ENCODE measurements at places on chromosomes 16 and 17. TPM values are rescaled to one million over a fixed set of nuclear protein-coding genes. Genes with fewer than 3 reads are reported as not detected.

The KRTAP1-5 gene
- total RNA-seq: not detected

The CCL17 gene
- total RNA-seq: not detected

The MT1F gene
- total RNA-seq: 7.1 TPM

The CFAP119 gene
- total RNA-seq: 2.9 TPM

The ADAD2 gene
- 0.42 TPM for total RNA-seq

The TAT gene
- not detected for total RNA-seq

DNA sequence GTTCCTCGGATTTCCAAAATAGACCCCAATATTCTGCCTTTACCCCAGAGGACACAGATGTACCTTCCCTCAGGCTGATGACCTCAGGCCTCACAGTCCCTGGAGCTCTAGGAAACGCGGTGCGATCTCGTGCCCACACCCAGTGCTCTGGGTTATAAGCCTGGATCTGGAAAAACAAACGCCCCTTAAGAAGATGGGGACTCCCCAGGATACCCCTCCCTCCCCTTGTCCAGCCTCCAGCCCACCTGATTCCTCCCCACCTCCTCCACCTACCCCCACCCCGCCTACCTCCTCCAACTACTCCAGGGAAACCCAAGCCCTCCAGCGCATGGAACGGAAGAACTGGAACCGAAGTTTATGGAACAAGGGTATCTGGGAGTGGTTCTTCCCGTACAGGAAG is 19.1 kb downstream of the PRR11 start:
- no peaks in the 10 kb centered on the region for H3K27me3 ChIP-seq
- no peaks in the 10 kb centered on the region for H3K36me3 ChIP-seq
- H3K4me1 ChIP-seq: no peaks in the 10 kb centered on the region
- no peak overlapping the region for H3K27ac ChIP-seq

GRCh38 chr17:45380991-45381390 is 51.7 kb downstream of the ARHGAP27 start:
- H3K4me3 ChIP-seq: no peak overlapping the region
- H3K27ac ChIP-seq: no peak overlapping the region
- no peak for DNase-seq
- no peaks in the 10 kb centered on the region for H3K36me3 ChIP-seq
- H3K27me3 ChIP-seq: no peaks in the 10 kb centered on the region

DNA sequence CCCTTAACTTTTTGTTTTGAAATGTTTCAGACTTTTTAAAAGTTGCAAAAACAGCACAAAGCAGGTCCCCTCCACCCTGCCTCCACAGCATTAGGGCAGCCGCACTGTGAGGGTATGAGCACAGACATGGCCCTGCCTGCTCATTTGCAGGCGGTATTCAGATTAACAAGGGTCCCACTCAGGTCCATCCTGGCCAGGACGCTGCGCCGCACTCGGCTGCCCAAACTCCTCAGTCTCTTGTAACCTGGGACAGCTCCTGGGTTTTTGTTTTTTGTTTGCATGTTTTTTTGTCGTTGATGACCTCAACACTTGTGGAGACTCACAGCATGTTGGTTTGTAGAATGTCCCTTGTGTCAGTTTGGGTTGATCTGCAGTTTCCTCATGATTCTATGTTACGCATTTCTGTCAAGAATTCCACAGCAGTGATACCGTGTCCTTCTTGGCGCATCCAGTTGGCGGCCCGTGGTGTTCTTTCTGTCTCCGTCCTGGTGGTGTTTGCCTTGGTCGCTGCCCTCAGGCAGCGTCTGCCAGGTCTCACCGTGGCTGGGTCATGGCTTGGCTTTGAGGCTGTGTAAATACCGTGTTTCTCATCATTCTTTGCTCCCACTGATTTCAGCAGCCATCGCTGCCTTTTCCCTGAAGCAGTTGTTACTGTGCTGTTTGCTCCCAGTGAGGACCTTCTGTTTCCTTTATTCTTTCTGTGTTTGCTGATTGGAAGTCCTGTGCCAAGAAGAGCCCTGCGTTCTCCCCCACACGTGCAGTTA is 18.5 kb downstream of the CRAMP1 start:
- peaks cover 84% of the 10 kb centered on the region for H3K36me3 ChIP-seq
- no peak overlapping the region for H3K4me3 ChIP-seq
- H3K27ac ChIP-seq: no peak overlapping the region

- no peak overlapping the region for H3K4me3 ChIP-seq
- no peak for DNase-seq
- H3K36me3 ChIP-seq: peaks cover 38% of the 10 kb centered on the region
- H3K27ac ChIP-seq: no peak overlapping the region
These were observed 80.1 kb downstream of the SOCS1 start for GRCh38 chr16:11175787-11176341.

- H3K36me3 ChIP-seq: peaks cover 46% of the 10 kb centered on the region
- DNase-seq: peak; percentile 92
- peak overlapping the region; percentile 39 for H3K27ac ChIP-seq
- no peaks in the 10 kb centered on the region for H3K27me3 ChIP-seq
These were observed 28.1 kb downstream of the HEATR3 start for GRCh38 chr16:50093607-50094539.

DNA sequence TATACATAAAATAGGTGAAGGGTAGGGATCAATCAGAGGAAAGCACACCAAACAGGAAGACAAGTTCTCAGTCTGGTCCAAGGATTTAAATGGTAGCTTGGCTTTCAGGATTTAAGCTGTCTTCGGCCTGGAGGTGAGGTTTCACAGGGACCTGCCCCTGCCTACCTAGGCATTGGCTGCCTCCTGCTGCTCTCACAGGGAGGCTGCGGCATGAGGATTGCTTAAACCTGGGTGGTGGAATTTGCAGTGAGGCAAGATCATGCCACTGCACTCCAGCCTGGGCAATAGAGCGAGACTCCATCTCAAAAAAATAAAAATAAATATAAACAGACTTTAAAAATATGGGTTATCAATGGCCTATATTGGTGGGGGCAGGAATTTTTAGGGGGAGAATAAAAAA is 114.5 kb downstream of the GAS7 start:
- H3K36me3 ChIP-seq: no peaks in the 10 kb centered on the region
- DNase-seq: no peak
- no peaks in the 10 kb centered on the region for H3K27me3 ChIP-seq
- H3K4me3 ChIP-seq: no peak overlapping the region
- no peak overlapping the region for H3K27ac ChIP-seq

GRCh38 chr17:9912121-9913099 is 7.3 kb upstream of the RCVRN start:
- no peak for DNase-seq
- no peaks in the 10 kb centered on the region for H3K27me3 ChIP-seq
- peaks cover 11% of the 10 kb centered on the region for H3K4me1 ChIP-seq
- no peak overlapping the region for H3K27ac ChIP-seq
- H3K36me3 ChIP-seq: no peaks in the 10 kb centered on the region

GRCh38 chr16:78237841-78238240 is 138.4 kb downstream of the WWOX start:
- H3K4me3 ChIP-seq: no peak overlapping the region
- no peak overlapping the region for H3K27ac ChIP-seq
- peaks cover 7% of the 10 kb centered on the region for H3K4me1 ChIP-seq
- no peak for DNase-seq

GRCh38 chr16:31351942-31352325 is 3.0 kb upstream of the ITGAX start:
- no peaks in the 10 kb centered on the region for H3K4me1 ChIP-seq
- no peak overlapping the region for H3K27ac ChIP-seq
- H3K27me3 ChIP-seq: peaks cover 23% of the 10 kb centered on the region
- no peak overlapping the region for H3K4me3 ChIP-seq

DNA sequence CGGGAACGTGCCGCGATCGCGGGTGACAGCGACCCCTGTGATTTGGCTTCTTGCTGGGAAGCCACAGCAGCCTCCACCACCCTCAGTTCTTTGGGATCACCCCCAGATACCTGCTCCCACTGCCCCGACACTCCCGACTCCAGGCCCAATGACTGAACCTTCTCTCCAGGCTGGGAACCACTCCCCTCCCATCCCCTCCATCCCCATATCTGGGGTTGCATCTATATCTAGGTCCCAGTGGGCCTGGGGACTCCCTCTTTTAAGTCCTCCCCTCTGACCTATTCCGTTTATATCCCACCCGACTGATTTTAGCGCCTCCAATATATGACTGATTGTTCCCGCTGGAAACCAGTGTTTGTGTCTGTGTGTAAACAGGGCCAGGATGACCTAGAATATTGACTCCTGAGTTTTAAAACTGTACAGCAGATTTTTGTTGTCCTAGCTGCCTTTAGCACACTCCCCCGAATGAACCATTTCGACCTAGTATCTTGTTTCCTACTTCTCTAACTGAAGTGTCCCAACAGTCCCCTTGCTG is 667 bp downstream of the PSMD3 start:
- peak overlapping the region; percentile 99 for H3K27ac ChIP-seq
- H3K27me3 ChIP-seq: no peaks in the 10 kb centered on the region
- peak overlapping the region; percentile 75 for H3K4me3 ChIP-seq
- DNase-seq: no peak

GRCh38 chr16:27310576-27311447 is 3.0 kb upstream of the IL4R start:
- no peaks in the 10 kb centered on the region for H3K27me3 ChIP-seq
- no peak for DNase-seq
- peaks cover 20% of the 10 kb centered on the region for H3K4me1 ChIP-seq
- H3K27ac ChIP-seq: no peak overlapping the region

- no peaks in the 10 kb centered on the region for H3K27me3 ChIP-seq
- peak overlapping the region; percentile 25 for H3K27ac ChIP-seq
- H3K4me3 ChIP-seq: no peak overlapping the region
- peaks cover 21% of the 10 kb centered on the region for H3K4me1 ChIP-seq
- no peaks in the 10 kb centered on the region for H3K36me3 ChIP-seq
- DNase-seq: no peak
These were observed 10.8 kb downstream of the SSH2 start for GRCh38 chr17:29918922-29919856.

DNA sequence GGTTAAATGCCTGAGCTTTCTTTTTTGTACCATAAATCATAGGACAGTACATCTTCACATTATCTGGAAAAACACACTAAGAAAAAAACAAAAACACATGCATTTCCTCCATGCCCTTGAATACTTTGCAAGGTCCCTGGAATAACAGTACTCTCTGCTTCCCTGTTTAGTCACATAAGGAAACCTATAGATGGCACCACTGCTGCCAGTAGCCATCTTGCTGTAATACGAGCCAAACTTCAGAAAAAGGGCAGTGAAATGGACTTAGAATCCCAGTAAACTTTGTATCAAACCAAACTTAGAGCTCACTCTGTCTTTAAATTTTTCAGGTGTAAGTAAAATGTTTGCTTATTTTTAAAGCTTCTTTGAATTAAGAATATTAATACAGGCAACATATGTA is 435.5 kb downstream of the KCNJ2 start:
- H3K27ac ChIP-seq: no peak overlapping the region
- no peak for DNase-seq
- no peaks in the 10 kb centered on the region for H3K36me3 ChIP-seq
- H3K4me1 ChIP-seq: no peaks in the 10 kb centered on the region
- H3K4me3 ChIP-seq: no peak overlapping the region

DNA sequence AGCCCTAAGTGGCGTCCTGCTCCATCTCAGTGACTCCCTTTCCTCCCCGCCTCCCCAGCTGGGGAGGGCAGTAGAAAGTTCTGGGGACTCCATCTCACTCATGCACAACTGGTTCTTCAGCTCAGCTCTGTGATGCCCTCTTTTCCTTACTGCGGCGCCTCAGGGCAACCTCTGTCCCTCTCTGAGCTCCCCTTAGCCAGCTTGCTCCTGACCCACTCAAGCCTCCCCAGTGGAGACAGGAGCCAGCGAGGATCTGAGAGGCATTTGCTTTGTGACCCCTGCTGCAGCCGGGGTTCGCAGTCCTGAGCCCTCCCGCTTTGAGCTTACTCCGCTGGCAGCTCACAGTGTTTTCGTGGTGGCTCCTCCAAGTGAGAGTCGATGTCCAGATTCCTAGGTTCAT is 6.2 kb upstream of the MRC2 start:
- no peaks in the 10 kb centered on the region for H3K27me3 ChIP-seq
- peaks cover 16% of the 10 kb centered on the region for H3K36me3 ChIP-seq
- H3K4me3 ChIP-seq: no peak overlapping the region
- no peak overlapping the region for H3K27ac ChIP-seq
- DNase-seq: no peak
- H3K4me1 ChIP-seq: peaks cover 17% of the 10 kb centered on the region

DNA sequence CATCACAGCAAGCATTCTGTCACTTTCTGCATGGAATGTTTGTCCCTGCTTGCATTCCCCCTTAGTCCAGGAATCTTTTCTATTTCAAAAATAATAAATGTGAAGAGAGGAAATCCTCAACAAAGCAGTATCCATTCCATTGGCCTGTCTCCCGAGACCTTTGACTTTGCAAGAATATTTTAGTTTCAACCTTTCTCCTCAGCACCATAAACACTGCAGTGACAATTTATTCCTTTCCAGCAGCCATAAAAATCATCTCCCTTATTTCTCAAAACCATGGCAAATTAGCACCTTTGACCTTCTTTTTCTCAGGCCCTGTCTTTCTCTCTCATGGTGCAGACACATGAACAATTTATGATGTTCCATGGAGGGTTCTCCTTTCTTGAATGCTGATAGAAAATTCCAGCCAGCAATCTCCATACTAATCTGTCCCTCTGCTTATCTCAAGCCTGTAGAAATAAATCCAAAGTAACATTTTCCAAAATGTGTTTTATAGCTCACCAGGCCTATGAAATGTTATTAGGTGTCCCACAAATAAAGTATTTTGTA is 352.1 kb upstream of the CCL2 start:
- no peaks in the 10 kb centered on the region for H3K4me1 ChIP-seq
- H3K36me3 ChIP-seq: no peaks in the 10 kb centered on the region
- H3K27ac ChIP-seq: no peak overlapping the region
- H3K27me3 ChIP-seq: no peaks in the 10 kb centered on the region
- DNase-seq: no peak

DNA sequence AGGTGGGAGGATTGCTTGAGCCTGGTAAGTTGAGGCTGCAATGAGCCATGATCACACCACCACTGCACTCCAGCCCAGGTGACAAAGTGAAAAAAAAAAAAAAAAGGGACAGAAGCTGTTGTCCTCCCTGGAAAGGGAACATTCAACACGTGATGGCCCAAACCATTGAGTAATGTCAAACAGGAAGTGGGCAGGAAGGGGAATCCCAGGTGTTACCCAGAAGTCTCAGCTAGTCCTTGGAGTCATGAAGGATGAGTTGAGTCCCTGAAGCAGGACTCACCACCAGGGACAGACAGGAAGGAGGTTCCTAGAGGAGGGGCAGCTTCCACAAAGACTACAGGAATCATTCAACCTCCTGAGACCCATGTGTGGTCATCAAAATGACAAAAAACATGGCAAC is 19.8 kb upstream of the CMIP start:
- H3K4me1 ChIP-seq: peaks cover 5% of the 10 kb centered on the region
- no peak for DNase-seq
- no peaks in the 10 kb centered on the region for H3K36me3 ChIP-seq
